Mammary epithelial cell (primary cell): ENCODE measurements at places on chromosomes 5 and 9.

- peak; percentile 48 for DNase-seq
Measured at GRCh38 chr5:392431-392988, 50.5 kb upstream of the EXOC3 start.

DNA sequence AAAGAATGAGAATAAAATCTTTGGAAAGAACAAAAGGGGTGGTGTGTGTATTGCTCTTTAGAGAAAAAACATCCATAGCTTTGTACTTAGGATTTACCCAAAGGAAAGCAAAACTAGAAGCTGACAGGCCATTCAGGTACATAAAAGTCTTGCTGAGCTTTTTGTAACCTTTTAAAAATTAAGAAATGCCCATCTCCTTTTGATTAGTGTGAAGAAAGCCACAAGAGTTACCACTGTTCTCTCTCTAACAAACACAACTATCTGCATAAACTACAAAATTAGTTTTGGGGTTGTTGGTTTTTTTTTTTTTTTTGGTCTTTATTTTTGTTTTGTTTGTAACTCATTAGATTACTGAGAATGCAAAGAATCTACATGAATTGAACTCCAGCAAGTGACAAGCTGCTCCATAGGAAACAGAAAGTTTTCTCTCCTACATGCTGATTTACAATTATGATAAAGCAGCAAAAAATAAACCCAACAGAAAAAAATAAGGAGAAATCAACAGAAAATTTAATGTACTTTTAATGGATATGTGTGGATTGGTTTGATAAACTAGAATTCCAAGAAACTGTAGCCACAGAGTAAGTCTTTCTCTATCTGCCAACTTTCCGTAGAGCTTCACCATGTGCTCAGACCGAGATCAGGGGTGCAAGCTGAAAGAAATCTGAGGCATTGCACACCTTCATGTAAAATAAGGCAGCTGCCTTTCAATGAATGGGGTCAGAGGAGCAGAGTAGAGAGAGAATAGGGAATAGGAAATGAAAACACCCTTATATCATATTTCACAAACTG, 12.3 kb downstream of the BAAT start:
- DNase-seq = no peak

- DNase-seq = no peak
Measured at GRCh38 chr5:113237893-113238292, 196.9 kb downstream of the TSSK1B start.

- DNase-seq = peak; percentile 73
Measured at GRCh38 chr5:150846654-150847333, 473 bp downstream of the IRGM start.

- DNase-seq = peak; percentile 47
Measured at GRCh38 chr5:93461756-93462155, 119.3 kb downstream of the NR2F1-AS1 start.
